Left renal pelvis (tissue), 4 donors: ENCODE measurements at places on chromosomes 4 and X. TPM values are rescaled to one million over a fixed set of nuclear protein-coding genes. Genes with fewer than 3 reads are reported as not detected.

GRCh38 chr4:7650606-7651385, 216.1 kb upstream of the PSAPL1 start:
- DNase-seq, result no peak

DNA sequence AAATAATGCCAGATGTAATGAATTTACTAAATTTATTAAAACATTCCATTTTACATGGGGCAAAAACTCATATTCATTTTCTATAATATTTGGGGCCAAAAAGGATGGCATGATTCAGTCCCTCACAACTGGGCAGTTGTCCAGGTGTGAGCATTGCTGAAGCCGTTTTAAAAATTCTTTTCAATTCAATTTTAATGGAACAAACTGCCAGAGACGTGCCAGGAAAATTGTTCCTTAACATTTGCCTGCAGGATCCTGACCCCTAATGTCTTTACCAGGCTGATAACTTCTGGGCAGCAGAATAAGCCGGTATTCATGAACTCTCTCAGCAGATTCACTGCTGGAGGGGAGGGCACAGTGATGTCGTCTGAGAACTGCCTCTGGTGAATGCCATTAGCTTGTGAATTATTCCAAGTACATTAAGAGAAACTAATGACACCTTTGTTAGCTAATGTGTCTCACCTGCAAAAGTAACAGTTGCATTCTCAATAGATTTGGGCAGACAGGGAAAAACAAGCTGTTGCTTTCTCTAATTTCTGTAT, 1445.1 kb upstream of the TENM3 start:
- DNase-seq, result no peak

- no peak for DNase-seq
Measured at GRCh38 chr4:40458683-40459082, 123.5 kb downstream of the CHRNA9 start.

DNA sequence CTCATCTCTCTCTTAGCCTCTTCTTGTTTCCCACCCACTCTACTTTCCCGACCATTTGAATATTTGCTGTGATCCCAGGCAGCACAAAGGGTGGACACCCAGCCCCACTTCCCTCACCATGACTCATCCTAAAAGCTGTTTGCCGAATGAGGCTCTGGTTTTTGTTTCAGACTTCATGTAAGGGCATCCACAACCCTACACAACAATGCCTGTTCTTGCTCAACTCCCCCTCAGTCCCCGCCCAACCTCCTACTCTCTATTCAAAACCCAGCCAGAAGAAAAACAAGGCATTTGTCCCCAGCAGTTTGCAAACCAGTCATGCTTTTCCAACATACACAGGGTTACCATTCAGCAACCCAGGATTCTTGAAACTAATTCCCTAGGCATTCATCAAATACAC, 516.5 kb upstream of the CNKSR2 start:
- no peak for DNase-seq

- no peak for DNase-seq
Measured at GRCh38 chrX:1686642-1687041, 71.8 kb downstream of the ASMT start.

GRCh38 chrX:40105835-40106675, 8.3 kb upstream of the BCOR start:
- DNase-seq, result no peak

GRCh38 chrX:136816975-136817374, 36.2 kb upstream of the ARHGEF6 start:
- no peak for DNase-seq

DNA sequence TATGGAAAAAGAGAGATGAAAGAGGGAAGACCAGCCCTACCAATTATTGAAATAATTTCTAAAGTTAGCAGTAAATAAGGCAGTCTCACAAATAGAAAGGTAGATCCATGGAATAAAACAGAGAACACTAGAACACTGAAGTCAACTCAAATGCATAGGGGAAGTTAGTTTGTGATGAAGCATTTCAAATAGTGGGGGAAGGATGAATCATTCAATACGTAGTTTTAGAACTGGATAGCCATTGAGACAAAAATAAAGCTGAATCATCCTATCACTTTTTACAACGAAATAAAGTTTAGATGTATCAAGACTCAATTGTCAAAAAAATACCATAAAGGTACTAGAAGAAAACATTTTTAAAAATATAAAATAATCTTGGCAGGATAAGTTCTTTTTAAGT, 143.2 kb upstream of the DGKK start:
- no peak for DNase-seq

The SCD5 gene
- 33.7 TPM for polyA plus RNA-seq

The ZCCHC12 gene
- 0.85 TPM for polyA plus RNA-seq

The ZCCHC18 gene
- 6.2 TPM for polyA plus RNA-seq

The STARD8 gene
- 21.2 TPM for polyA plus RNA-seq

The SMIM20 gene
- 44.9 TPM for polyA plus RNA-seq

The CT45A10 gene
- polyA plus RNA-seq, result not detected

The LNX1 gene
- polyA plus RNA-seq, result 17.4 TPM
